Lower lobe of right lung (tissue), 2 donors: ENCODE measurements at places on chromosomes 5 and 9. TPM values are rescaled to one million over a fixed set of nuclear protein-coding genes. Genes with fewer than 3 reads are reported as not detected.

The COQ4 gene
- total RNA-seq = 35.9 TPM

The RMND5B gene
- 38.6 TPM for total RNA-seq

The RANBP6 gene
- total RNA-seq = 15.3 TPM

The NOXA1 gene
- total RNA-seq = 6.9 TPM

The ZNF462 gene
- total RNA-seq = 24.4 TPM

The PCDHB4 gene
- total RNA-seq = 2.2 TPM

The FOXD4L6 gene
- total RNA-seq = not detected

The ORM2 gene
- 3.1 TPM for total RNA-seq

The LMX1B gene
- 0.21 TPM for total RNA-seq

DNA sequence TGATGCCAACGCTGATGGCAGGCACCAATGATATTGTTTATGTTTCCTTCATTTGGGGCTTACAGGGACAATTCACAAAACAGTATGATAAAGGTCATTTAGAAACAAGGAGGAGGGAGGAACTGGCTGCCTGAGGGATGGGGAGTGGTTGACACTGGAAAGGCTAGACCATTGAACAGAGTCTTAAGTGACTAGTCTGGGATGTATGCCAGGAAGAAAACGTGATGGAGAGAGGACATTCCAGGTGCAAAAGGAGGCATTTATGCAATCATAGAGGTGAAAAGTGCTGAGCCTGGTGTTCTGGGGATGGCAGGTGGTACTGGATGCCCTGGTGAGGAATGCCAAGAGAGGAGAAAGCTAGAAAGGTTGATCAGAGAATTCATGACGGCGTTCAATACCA is 153.4 kb downstream of the ZNF462 start:
- no peak for DNase-seq
- no peaks in the 10 kb centered on the region for H3K27me3 ChIP-seq
- peaks cover 1% of the 10 kb centered on the region for H3K36me3 ChIP-seq
- H3K27ac ChIP-seq = no peak overlapping the region
- H3K4me1 ChIP-seq = no peaks in the 10 kb centered on the region
- H3K4me3 ChIP-seq = no peak overlapping the region

DNA sequence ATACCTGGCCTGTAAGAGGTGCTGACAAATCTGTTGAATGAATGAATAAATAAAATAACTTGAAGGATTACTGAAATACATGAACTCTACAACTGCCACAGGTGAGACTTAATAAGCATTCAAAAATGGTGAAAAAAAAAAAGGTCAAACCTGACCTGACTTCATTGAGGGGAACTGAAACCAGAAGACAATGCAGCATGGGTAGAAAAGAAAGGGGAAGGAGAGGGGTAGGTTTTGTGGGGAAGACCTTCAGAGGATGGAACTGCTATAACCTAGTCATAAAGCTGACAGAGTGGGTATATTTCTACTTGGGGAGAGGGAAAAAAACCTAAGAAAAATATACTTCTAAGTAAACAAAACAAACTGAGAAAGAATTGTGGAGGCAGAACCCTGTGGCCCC is 56.6 kb downstream of the RASEF start:
- H3K27me3 ChIP-seq = no peaks in the 10 kb centered on the region
- no peak for DNase-seq
- no peaks in the 10 kb centered on the region for H3K4me1 ChIP-seq
- no peak overlapping the region for H3K4me3 ChIP-seq
- no peaks in the 10 kb centered on the region for H3K36me3 ChIP-seq

DNA sequence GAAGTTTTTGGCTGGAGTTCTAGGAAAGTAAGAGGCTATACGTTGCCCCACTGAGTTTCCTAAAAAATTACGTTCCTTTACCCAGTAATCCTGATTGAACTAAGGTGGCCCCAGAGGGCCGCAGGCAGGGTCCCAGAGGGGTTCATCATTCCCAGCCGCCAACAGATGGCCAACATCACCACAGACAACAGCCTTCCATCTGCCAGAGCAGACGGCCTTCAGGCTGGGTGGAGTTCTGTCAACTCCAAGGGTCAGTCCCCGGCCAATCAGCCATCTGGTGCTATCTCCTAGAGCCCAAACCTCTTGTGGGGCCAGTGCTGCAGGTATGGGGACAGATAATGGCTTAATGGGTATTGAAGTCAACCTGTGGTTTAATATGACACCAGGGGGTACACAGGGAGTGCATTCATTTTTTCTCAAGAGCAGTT is 30.4 kb downstream of the TBC1D2 start:
- H3K4me1 ChIP-seq = peaks cover 23% of the 10 kb centered on the region
- DNase-seq = no peak
- H3K27me3 ChIP-seq = no peaks in the 10 kb centered on the region
- no peak overlapping the region for H3K4me3 ChIP-seq
- H3K36me3 ChIP-seq = peaks cover 88% of the 10 kb centered on the region
- H3K27ac ChIP-seq = no peak overlapping the region

DNA sequence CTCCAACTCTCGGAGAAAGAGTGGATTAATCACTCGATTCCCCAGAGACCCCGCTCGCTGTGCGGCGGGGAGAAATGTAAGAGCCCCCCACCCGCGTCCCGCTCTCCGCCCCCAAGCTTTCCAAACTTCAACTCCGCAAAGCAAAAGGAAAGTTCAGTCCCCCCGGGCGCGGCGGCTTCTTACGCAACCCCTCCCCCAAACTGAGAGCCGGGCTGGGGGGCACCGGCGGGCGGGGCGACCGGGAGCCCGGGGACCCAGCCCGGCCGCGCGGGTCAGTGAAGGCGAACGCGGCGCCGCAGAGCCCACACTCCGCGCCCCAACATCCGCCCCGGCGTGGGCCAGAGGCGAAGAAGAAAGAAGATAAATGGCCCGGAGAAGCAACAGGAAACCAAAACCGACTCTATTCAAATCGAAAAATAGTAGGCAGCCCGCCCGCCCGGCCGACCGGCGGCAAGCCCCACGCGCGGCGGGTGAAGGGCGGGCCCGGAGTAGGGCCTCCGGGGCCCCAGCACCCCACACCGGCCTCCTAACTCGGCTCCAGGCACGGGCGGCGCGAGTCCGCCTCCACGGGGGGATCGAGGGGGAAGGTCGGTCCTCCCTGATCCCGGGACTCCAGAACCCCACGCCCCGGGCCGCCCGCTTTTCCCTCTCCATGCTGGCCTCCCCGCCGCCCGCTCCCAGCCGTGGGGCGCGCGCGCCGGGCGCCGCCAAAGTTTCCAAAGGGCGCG is 720 bp downstream of the NOTCH1 start:
- H3K4me3 ChIP-seq = peak overlapping the region; percentile 89
- peaks cover 29% of the 10 kb centered on the region for H3K36me3 ChIP-seq
- H3K27me3 ChIP-seq = no peaks in the 10 kb centered on the region
- DNase-seq = no peak
- H3K4me1 ChIP-seq = peaks cover 61% of the 10 kb centered on the region
- H3K27ac ChIP-seq = peak overlapping the region; percentile 90

DNA sequence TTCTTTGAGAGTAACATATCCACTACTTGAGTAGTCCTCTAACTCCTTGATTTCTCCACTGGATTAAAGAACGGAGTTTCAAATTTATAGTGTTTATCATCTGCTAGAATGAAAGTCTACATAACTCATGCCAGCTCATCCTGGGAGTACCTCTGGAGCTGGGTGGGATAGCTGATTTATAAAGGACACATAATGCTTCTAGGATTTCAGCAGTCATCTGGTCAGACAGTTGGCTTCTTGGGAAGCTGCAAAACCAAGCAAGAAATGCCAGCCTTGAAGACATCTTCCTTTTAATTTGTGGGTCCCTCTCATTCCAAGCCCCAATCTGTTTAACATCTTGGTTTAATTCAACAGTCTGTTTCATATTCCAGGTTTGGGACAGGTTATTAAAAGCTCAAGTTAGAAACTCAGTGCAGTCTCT is 3.2 kb downstream of the GALNT10 start:
- H3K4me1 ChIP-seq = peaks cover 68% of the 10 kb centered on the region
- no peak for DNase-seq
- H3K27me3 ChIP-seq = no peaks in the 10 kb centered on the region
- H3K27ac ChIP-seq = no peak overlapping the region

GRCh38 chr5:75435096-75435495 is 76.3 kb downstream of the CERT1 start:
- no peak overlapping the region for H3K4me3 ChIP-seq
- DNase-seq = no peak
- no peaks in the 10 kb centered on the region for H3K36me3 ChIP-seq
- H3K27ac ChIP-seq = no peak overlapping the region

DNA sequence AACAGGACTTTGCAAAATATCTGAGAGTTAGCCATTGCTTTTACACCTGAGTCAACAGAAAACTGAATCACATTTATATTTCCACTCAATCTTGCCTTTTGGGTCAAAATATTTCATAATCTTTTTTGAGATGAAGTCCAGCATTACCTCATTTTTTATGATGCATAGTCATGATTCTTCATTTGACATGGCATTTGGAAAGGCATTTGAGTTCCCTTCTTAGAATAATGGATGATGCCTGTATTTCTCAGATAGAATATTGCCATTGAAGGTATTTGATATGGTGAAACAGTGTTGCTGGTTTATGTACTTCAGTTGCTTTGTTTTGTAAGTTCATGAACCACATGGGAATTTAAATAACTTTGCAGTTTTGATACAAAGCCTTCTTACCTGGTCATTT is 180.4 kb downstream of the PRR16 start:
- no peak for DNase-seq
- H3K36me3 ChIP-seq = no peaks in the 10 kb centered on the region
- no peak overlapping the region for H3K27ac ChIP-seq
- no peaks in the 10 kb centered on the region for H3K4me1 ChIP-seq

DNA sequence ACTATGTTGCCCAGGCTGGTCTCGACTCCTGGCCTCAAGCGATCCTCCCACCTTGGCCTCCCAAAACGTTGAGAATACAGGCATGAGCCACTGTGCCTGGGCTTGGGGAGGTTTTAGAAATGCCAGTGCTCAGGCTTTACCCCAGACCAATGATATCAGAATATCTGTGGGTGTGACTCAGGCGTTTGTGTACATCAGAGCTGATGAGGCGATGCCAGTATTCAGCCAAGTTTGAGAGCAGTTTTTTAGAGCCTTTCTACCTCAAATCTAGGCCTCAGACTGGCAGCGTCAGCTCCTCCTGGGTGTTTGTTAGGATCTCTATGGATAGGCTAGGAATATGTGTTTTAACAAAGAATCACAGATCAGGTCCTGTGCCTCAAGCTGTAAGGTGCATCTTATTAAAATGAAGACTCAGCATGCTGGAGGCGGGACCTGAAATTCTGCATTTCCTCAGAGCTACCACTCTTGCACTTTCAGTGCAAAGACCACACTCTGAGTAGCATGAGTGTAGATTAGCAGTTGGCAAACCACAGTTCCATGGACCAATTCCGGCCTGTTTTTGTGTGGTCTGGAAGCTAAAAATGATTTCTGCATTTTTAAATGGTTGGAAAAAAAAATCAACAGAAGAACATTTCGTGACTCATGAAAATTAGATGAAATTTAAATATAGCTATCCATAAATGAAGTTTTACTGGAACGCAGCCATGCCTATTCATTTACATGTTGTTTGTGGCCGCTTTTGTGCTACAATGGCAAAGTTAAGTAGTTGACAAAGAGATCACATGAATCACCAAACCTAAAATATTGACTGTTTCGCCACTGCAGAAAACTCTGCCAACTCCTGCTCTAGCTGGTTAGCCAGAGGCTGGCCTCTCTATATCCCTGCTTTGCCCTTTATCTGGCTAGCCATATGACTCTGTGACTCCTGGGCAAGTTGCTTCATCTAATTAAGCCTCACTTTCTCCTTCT is 92.2 kb downstream of the KLF4 start:
- no peaks in the 10 kb centered on the region for H3K4me1 ChIP-seq
- no peaks in the 10 kb centered on the region for H3K27me3 ChIP-seq
- no peak overlapping the region for H3K4me3 ChIP-seq
- H3K36me3 ChIP-seq = no peaks in the 10 kb centered on the region
- DNase-seq = no peak

DNA sequence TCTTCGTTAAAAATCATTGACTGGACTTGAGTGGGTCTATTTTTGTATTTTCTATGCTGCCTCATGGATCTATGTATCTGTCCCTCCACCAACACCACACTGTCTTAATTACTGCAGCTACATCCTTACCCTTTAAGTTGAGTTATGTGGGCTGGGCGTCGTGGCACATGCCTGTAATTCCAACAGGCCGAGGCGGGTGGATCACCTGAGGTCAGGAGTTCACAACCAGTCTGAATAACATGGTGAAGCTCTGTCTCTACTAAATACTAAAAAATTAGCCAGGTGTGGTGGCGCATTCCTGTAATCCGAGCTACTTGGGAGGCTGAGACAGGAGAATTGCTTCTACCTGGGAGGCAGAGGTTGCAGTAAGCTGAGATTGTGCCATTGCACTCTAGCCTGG is 48.2 kb downstream of the XRCC4 start:
- DNase-seq = no peak
- no peaks in the 10 kb centered on the region for H3K36me3 ChIP-seq
- H3K4me1 ChIP-seq = no peaks in the 10 kb centered on the region
- no peak overlapping the region for H3K4me3 ChIP-seq
- H3K27me3 ChIP-seq = no peaks in the 10 kb centered on the region
- no peak overlapping the region for H3K27ac ChIP-seq
